ENCODE measurements at places on chromosomes 2 and 18. TPM values are rescaled to one million over a fixed set of nuclear protein-coding genes. Genes with fewer than 3 reads are reported as not detected.

DNA sequence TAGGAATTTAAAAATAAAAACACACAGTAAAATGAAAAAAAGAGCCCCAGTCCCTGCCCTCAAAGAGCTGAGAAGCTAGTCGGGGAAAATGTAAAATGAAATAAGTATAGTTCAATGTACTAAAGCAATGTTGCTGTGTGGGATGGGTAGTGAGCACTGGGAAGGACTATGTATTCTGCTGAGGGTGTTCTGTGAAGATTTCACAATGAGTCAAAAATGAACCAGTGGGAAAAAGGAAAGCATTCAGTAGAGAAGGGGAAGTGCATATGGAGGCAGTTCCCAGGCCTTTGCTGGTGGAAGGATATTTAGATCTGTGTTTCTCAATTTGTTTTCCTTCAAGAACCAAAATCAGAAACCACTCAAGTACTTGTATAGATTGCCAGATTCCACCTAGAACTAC is 1094.7 kb upstream of the KLHL29 start:
- H3K4me1 ChIP-seq = no peaks in the 10 kb centered on the region
- no peak overlapping the region for H3K4me3 ChIP-seq
- no peaks in the 10 kb centered on the region for H3K27me3 ChIP-seq
- DNase-seq = no peak
- H3K27ac ChIP-seq = no peak overlapping the region

DNA sequence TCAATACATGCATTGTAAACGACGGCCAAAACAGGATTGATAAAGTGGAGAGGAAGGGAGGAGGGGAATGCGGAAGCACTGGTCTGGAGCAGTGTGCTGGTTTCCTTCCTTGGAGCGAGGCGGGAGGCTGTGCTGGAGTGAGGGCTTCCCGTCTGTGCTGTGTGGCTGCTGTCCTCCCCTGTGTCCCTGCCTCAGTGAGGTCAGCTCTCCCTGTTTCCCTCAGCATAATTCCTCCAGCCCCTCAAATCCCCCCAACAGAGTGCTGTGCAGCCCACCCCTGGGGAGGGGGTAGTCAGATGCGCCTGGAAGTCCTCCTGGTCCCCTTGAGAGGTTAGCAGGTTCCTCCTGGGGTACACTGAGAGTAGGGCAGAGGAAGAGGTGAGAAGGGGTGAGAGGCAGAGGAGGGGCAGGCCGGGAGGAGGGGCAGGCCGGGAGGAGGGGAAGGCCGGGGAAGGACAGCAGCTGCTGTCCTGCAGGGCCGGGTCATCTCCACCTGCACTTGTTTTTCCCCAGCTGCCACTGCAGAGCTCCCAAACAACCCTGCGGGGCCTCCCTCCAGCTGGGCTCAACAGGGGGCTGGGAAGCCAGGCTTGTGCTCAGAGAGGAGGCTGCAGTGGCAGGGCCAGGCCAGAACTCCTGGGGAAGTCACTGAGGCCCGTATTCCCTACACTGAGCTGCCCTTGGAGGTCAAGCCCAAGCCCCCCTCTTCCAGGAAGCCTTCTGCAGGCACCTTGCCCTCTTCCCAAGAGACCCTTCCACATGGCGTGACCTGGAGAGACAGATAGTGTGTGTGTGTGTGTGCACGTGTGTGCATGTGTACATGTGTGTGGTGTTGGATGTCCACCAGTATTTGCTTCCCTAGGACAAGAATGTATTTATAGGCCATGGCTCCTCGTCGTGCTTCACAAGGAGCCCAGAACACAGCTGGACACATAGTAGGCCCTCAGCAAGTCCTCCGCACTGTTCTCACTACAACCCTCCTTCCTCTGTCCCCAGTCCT is 13.2 kb upstream of the ATP6V1B1 start:
- H3K4me1 ChIP-seq = no peaks in the 10 kb centered on the region
- H3K27ac ChIP-seq = no peak overlapping the region
- DNase-seq = no peak
- H3K4me3 ChIP-seq = no peak overlapping the region

DNA sequence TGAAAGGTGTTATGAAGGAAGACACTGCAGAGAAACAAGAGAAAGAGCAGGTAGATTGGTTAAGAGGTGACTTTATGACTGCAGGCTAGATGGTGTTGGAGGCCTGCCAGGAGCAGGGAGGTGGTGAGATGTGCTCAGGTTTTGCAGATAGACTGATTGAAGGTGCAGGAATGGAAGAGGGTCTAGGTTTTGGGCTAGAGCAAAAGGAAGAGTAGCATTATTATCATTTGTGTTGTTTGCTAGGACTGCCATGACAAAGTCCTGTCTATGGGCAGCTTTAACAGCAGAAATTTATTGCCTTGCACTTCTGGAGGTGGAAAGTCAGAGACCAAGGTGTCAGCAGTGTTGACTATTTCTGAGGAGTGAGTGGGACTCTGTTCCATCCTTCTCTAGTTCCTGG is 172.9 kb upstream of the SOX11 start:
- H3K4me3 ChIP-seq = no peak overlapping the region
- H3K27ac ChIP-seq = no peak overlapping the region
- DNase-seq = no peak
- H3K27me3 ChIP-seq = peaks cover 3% of the 10 kb centered on the region
- no peaks in the 10 kb centered on the region for H3K36me3 ChIP-seq

GRCh38 chr2:207813942-207814341 is 44.2 kb upstream of the FZD5 start:
- no peak overlapping the region for H3K27ac ChIP-seq
- peaks cover 3% of the 10 kb centered on the region for H3K27me3 ChIP-seq
- H3K4me1 ChIP-seq = peaks cover 4% of the 10 kb centered on the region
- no peak overlapping the region for H3K4me3 ChIP-seq

- H3K27ac ChIP-seq = no peak overlapping the region
- no peak for DNase-seq
- H3K27me3 ChIP-seq = no peaks in the 10 kb centered on the region
Observed at GRCh38 chr18:68940039-68940438, 142.2 kb downstream of the CCDC102B start.

DNA sequence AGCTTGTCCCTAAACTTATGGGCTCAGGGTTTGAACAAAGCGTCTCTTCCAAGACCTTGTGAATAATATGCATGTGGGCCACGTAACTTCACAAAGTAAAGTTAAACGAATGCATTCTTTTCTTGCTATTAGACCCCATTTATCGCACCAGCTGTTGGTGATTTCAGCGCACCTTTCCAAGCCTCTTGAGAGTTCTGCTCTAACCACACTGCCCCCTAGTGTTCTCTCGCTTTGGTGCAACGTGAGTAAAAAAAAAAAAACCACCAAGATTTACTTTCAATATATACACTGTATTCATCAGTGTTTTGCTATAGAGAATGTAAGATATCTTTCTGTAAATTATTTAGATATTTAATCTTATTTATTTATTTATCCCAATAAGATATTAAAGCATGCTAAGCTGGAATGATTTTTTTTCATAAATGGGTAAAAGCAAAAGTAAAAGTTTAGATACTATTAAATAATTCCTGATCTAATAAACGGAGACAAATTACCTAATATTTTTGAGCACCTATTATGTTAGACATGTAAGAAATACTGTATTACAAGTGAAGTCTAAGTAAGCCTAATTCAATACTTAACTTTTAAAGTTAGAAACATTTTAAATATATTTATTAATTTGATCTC is 459.5 kb downstream of the DLGAP1 start:
- peak; percentile 24 for DNase-seq
- H3K27me3 ChIP-seq = peaks cover 5% of the 10 kb centered on the region
- H3K4me1 ChIP-seq = no peaks in the 10 kb centered on the region
- H3K36me3 ChIP-seq = no peaks in the 10 kb centered on the region
- no peak overlapping the region for H3K27ac ChIP-seq
- no peak overlapping the region for H3K4me3 ChIP-seq

- DNase-seq = no peak
- H3K36me3 ChIP-seq = no peaks in the 10 kb centered on the region
- no peak overlapping the region for H3K4me3 ChIP-seq
- H3K4me1 ChIP-seq = peaks cover 9% of the 10 kb centered on the region
Observed at GRCh38 chr18:3360211-3360610, 89.8 kb upstream of the TGIF1 start.

Gene SLC38A11
- total RNA-seq = not detected

Gene SCN1A
- total RNA-seq = not detected

Gene RND3
- total RNA-seq = not detected
